CD4-positive, alpha-beta T cell treated with Interleukin-6 at 100 ng/mL for 8 hours (primary cell): ENCODE measurements at places on chromosomes 1 and 21.
A peak's percentile ranks its signal among the peaks of the same experiment; 100 is the strongest.

DNA sequence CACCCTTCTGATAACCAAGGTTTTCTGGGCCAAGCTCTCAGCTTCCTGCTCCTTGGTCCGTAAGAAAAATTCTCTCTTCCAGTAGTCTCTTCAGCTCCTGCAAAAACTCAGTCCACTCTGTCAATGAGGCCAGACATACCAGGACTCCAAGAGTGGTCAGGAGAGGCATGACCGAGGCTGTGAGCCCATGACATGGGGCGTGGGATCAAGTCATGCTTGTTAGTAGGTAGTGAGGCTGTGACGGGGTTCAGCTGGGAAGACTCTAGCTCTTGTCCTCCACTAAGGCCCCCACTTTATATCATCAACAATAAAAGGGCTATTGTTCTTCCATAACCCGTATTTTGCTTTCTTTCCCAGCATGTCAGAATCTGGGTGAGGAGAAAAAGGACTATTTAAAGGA lies 10.1 kb upstream of the HCRTR1 start:
- no peak for DNase-seq

- no peak for DNase-seq
These were observed 32.5 kb downstream of the ZNF648 start for GRCh38 chr1:182029002-182029378.

DNA sequence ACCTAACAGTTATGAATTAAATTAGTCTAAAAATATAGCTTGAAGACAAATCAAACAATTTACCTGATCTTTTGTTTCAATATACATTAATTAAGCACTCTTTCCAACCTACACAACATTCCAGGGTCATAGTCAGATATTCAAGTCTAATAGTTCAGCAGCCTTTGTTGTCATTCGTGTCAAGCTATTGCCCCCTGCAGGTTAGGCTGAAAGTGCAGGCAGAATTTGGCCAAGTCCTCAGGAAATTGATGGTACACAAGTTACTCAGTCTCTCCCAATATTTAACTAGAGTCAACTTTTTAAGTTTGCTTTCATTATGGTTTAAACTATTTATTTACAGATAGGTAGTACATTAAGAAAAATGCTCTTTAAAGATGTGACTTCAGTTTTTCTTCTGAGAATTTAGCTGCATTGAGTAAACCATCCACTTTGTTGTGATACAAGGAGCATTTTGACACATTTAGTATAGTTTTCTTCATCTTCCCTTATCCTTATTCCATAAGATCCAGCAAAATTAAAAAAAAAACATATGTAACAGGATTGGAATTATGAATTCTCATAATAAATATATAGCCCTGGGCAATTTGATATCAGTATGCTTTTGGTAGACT lies 130.3 kb upstream of the DPYD start:
- DNase-seq, result peak; percentile 65

GRCh38 chr1:166763318-166763717 lies 76.0 kb upstream of the POGK start:
- DNase-seq, result no peak

- no peak for DNase-seq
These were observed 18.6 kb downstream of the LYPD8 start for GRCh38 chr1:248736977-248737376.

GRCh38 chr1:155598842-155599331 lies 11.1 kb upstream of the MSTO1 start:
- no peak for DNase-seq

DNA sequence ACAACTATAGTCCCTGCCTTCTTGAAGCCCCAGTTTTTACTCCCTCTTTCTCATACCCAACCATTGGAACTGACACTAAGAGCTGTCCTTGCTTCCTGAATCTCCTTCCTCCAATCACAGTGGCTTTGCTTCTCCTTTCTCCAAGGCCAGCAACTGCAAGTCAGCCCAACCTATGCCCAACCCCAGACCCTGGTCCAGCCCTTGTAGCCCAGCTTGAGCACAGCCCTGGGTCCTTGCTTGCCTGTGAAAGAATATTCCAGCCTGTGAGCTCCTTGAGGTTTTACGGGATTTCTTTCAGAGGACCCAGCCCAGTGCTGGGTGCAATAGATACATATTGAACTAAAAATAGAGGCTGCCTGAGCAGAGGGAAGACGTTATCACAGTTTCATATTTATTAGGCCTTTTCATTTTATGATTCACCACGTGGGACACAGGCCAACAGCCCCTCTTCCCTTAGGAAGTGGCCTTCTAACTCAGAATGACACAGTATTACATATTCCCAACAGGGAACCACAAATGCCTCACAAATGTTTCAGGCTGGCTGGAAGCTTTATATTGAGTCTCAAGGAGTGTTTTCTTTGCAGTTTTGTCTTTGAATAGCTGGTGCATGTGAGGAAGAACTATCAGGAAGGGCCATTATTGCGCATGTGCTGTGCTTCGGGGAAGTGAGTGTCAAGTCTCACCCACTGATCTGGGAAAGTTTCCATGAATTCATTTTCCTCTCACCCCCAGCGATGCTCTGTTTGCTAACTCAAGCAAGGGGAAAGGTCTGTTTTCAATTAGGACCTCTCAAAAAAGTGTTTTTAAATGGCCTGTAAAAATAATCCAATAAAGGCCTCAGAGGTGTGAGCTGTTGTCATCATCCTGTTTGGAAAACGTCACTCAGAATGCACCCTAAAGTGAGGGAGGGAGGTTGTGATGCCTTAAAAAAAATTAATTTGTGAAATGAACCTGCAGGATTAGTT lies 92.3 kb upstream of the NFIA start:
- no peak for DNase-seq

- DNase-seq, result no peak
These were observed 5.2 kb downstream of the PADI1 start for GRCh38 chr1:17210176-17210575.

DNA sequence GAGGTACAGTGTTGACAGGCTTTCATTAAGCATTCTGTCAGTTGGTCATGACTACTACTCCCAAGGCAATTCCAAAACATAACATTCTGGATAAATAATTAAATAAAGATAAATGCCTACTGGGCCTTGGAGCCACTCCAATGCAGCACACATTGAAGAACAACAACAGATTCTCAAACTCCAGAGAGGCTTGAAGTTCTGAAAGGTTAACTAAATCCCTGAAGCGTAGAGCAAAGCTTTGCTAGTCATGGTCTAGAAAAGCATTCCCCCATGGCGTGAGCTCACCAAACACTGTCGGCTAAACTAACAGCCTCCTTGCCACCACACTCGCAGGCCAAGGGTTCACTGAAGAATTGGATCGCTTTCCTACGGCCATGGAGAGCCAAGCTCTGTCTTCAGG lies 268.0 kb downstream of the ATG4C start:
- no peak for DNase-seq

GRCh38 chr1:39671793-39672550 lies at the start of gene NT5C1A:
Gene NT5C1A, minus strand, starts transcription at chr1:39672107. Its CDS starts 69 bp downstream, at chr1:39672038.
- no peak for DNase-seq

DNA sequence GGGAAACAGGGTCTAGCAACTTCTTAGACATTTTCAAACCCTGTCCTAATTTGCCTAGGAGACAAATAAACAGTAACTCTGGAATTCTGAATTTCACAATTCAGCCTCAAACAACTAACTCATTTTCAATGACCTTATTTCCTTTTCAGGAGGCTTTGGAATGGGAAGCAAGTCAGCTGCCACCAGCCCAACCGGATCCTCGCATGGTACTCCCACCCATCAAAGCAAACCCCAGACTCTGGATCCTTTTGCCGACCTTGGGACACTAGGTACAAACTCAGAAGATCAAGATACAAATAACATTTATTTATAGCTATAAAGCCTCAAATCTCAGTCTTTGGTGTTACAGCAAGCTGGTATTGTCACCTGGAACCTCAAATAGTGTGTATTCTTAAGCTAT lies 18.9 kb upstream of the LEPR start:
- DNase-seq, result no peak

DNA sequence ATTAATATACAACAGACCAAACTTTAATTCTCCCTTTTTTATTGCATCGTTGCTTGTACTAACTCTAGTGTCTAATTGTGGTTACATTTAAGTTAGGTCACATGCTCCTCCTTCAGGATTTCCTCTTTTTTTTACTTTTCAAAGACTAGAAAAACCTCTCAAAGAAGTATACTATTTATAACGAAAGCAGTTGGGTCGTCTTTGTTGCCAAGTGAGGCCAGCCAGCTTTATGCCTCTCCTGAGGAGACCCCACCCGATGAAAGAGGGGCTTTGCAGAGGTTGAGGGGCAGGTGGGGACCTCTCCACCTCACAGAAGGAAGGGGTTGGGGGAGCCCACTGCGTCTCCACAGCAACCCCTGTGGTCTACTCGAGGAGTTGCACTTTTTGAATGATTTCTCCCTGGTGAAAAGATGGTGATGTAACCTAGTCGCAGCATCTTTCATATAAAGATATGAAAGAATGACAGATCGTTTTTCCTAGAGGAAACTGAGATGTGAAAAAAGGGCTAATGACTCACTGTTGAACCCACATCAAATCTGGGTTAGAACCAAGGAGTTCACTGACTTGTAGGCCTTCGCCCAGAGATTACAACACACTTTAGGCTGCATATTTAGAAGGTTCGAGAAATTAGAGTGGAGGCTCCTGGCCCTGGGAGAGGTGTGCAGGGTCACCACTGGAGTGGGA lies 6.4 kb downstream of the TGFB2 start:
- no peak for DNase-seq

GRCh38 chr1:170587253-170587593 lies 55.3 kb downstream of the GORAB start:
- no peak for DNase-seq

DNA sequence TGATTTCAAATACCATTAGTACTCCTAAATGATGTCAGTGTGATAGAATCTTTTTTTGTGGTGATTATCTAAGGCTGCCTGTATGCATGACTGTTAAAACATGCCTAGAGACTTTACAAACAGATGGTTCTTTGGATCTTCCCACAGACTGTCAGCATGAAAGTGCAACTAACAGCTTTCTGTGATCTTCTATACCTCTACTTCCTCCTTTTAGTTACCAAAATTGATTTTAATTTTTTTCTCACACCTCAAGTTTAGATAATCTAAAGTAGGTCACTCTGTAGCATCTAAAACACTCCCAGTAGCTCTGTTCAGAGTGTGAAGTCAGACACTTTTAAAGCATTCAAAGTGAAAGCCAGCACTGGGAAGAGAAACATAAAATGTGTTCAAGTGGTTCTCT lies 534.5 kb downstream of the PTPRC start:
- DNase-seq, result peak; percentile 42

DNA sequence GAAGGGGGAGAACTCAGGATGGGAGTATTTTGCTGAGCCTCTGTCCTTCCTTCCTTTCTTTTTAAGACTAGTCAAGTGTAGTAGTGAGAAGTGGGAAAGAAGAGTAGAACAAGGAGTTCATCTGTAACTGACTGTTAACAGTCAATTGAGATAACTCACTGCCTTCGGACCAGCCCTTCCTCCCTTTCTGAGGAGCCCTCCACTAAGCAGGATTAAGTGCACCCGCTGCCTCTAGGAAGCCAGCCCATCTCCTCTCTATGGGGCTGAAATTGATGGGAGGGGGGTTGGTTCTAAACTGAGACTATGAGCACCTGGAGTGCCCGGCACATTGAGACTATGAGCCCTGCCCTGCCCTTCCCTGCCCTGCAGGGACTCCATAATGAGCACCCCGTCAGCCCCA lies 72.7 kb upstream of the TINAGL1 start:
- DNase-seq, result no peak

GRCh38 chr1:95953015-95953414 lies 719.0 kb downstream of the RWDD3 start:
- no peak for DNase-seq

- no peak for DNase-seq
These were observed 32.5 kb upstream of the SSX2IP start for GRCh38 chr1:84722794-84723193.

- DNase-seq, result no peak
These were observed 7.4 kb downstream of the OR2T10 start for GRCh38 chr1:248590055-248590454.
